Retinal pigment epithelial cell (primary cell): ENCODE measurements at places on chromosomes 16 and 17.

DNA sequence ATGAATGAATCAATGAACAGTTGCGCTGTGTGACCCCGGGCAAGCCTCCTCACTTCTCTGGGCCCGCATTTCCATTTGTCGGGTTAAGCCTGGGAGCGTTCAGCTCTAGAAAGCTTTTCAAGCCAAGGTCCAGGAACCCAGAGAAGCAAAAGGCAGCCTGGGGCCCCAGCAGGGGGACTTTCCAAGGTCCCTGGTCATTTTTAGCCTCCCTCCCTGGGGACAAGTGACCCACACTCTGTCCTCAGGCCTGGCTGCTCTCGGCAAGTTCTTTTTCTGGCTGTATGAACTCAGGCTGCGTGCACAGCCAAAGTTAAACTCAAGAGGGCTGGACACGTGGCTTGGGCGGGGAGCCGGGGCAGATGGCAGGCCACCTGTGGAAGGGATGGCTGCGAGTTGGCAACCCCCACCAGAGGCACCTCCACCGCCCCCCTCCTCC lies 41.4 kb upstream of the CIBAR2 start:
- no peak for DNase-seq

DNA sequence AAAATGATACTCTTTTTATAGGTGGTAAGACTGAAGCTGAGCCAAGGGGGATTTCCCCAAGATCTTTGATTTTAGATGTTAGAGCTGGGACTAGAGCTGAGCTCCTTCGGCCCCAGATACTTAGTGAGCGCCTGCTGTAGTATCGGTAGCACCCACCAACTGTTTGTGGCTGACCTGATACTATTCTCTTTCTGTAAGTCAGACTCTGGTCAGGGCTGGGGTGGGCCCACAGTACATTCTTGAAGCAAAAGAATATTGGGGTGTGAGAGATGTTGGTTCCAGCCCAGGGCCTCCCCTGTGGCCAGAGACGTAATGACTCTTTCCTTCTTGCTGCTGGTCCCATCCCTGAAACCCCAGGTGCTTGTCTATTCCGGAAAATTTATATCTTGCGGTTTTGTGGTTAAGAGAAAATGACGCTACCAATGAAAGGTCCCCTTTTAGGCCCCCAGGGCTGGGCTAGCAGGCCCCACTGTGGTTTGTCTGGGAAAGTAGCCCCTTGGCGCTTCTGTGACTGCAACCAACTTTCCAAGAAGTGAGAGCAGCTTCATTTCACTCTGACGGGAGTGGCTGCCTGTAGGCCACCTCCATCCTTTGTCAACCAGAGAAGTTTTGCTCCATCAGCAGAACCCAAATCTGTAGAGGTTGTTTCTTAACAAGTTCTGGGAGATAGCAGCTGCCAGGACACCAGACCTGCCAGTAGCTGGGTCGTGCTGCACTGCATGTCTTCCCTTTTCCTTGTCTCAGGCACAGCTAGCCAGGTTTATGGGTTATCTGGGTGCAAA lies 86.4 kb upstream of the LGALS9 start:
- no peak for DNase-seq

DNA sequence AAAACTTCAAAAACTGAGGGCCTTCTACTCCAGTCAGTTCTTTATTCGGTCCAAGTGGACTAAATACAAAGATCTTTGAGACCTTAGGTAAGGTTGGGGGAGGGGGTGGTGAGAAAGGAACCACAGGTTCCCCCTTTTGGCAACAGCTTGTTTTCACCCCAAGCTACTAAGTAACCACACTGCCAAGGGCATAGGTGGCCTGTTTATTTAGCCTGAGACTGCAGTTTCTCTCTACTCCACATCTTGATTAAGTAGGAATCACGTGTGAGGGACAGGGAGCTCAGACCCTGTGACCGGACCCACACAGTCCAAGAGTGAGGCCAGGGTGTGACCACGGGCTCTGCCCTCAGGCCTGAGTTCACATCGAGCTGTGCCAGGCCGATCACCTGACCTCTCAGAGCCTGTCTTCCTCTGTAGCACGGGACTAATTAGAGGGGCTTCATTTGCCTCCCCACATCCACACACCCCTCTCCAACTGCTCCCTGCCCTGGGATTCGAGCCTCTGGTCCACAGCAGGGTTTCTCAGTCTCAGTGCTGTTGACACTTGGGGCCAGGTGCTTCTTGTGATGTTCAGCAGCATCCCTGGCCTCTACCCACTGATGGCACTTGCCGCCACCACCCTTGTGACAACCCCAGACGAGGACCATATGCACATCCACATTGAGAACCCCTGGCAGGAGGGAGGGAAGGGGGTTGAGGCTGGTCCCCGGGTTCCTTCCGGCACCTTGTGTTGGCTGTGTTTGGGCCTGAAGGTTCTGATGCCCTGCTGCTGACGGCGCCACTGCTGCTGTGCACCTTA lies 17.8 kb downstream of the ST6GALNAC2 start:
- no peak for DNase-seq

DNA sequence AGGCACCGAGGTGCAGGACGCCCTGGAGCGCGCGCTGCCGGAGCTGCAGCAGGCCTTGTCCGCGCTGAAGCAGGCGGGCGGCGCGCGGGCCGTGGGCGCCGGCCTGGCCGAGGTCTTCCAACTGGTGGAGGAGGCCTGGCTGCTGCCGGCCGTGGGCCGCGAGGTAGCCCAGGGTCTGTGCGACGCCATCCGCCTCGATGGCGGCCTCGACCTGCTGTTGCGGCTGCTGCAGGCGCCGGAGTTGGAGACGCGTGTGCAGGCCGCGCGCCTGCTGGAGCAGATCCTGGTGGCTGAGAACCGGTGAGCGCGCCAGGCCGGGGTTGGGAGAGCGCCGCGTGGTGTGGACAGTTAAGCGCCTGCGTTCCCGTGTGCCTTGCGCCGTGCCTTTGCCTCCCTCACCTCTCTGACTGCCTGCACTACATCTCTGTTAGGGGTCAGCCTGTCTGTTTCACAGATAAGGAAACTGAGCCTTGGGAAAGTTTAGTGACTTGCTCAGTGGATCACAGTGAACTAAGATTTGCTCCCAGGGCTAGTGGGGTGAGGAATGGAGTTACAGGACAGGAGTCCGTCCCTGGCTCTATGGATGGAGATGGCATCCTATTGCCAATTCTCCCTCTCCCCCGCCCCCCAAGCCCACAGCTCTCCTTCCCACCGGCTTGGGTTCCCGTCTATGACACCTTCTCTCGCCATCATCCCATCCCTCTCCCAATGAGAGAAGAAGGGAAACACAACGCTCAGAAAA lies 880 bp downstream of the SARM1 start:
- no peak for DNase-seq

GRCh38 chr17:2701996-2702741 lies 9.4 kb downstream of the CLUH start:
- no peak for DNase-seq

GRCh38 chr16:471353-472198 lies 46.1 kb downstream of the RAB11FIP3 start:
- DNase-seq = no peak

- DNase-seq = no peak
Observed at GRCh38 chr17:32479074-32479617, 7.6 kb upstream of the CDK5R1 start.

DNA sequence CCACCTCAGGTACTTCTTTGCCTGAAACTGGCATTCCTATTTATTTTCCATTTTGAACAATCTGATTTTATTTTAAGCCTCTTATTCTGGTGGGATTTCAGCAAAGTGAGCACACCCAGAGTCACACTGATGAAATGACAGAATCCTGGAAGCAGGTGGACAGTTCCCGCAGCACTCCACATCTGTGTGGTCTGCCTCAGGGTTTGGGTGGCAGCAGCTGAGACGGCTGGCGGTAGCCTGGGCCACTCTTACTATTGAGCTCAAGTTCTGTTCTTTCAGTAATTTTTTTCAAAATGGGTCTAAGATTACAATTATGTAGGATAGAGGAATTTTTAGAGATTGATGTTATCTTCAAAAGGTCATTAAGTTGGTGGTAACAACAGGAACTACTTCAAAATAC lies 32.5 kb upstream of the ENDOV start:
- DNase-seq = no peak

- DNase-seq = no peak
Observed at GRCh38 chr17:80873307-80873951, 118.2 kb upstream of the CHMP6 start.

- DNase-seq = no peak
Observed at GRCh38 chr16:31407406-31407805, 14.3 kb downstream of the ITGAD start.

DNA sequence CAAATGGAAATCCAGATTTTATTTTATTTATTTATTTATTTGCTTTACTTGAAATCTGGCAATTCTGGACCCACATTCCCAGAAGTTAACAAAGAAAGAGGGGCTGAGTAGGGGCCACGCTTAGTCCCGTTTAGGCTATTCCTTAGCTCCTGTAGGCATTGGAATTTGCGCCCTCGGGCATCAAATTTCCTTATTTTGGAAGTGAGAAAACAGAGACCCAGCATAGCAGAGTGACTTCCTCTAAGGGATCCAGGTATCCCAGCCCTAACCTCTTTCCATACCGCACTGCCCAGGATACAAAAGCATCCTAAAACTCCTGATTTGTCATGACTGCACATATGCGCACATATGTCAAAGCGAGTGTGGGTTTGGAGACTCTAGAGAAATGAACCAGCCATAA lies 19.0 kb upstream of the SMG1 start:
- no peak for DNase-seq
